GM13976 (cell line): ENCODE measurements at places on chromosomes 1 and 21.

GRCh38 chr1:168141871-168142385 is 5.2 kb upstream of the GPR161 start:
- no peak for DNase-seq

DNA sequence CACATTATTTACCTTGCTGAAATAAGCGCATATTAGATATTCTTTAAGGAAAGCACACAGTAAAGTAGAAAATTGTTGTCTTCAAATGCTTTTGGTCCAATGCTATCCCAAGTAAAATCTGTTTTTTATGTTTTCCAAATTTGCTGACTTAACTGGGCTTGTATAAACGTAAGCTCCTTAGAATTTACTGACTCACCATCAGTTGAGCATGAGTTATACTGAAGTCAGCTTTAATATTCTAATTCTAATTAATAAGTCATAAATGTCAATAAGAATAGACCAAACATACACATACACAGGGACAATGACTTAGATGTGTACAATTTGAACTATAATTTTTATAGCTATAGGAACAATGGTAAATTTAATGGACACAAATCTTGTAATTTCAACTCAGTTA is 319.2 kb downstream of the TPR start:
- no peak for DNase-seq

GRCh38 chr1:27097484-27097917 is 57.4 kb downstream of the SLC9A1 start:
- DNase-seq: peak; percentile 83

- peak; percentile 60 for DNase-seq
Measured at GRCh38 chr1:51301152-51301843, 29.1 kb downstream of the TTC39A start.

GRCh38 chr1:40303051-40303771 is 13.9 kb downstream of the COL9A2 start:
- no peak for DNase-seq
